Activated T-helper 17 cell treated with anti-CD3 and anti-CD28 coated beads, Interleukin-2, amount 50 U/mL, for 72 hours (primary cell): ENCODE measurements at places on chromosomes 2 and 18. TPM values are rescaled to one million over a fixed set of nuclear protein-coding genes. Genes with fewer than 3 reads are reported as not detected.

DNA sequence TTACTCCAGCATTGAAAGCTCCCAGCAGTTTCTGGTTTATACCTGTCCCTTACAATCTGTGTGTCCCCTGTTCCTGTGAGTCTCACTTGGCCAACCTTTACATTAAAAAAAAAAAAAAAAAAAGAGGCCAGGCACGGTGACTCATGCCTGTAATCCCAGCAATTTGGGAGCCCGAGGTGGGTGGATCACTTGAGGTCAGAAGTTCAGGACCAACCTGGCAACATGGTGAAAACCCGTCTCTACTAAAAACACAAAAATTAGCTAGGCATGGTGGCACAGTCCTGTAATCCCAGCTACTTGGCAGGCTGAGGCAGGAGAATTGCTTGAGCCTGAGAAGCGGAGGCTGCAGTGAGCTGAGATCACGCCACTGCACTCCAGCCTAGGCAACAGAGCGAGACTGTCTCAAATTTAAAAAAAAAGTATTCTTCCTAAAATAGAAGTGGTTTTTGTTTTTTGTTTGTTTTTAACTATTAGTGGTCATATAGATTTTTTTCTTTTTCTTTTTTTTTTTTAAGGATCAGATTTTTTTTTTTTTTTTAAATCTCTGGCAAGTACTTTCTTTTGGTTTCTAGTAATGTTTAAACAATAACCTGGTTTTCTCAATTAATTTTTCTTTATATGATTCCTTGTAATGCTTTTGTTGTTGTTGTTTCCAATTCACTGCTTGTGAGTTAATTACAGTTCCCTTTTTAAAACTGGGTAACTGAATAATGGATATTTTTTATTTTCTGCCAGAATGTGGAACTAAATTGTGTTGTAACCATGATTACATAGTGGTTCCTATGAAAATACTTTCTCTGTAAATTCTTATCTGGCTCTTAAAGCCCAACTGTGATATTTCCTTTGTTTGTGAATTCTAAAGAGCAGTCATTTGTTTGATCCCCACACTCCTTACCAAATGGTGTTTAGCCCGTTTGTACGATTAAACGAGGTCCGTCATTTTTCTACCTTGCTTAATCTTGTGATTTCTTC, 116.8 kb downstream of the CTAGE1 start:
- no peak for ATAC-seq

DNA sequence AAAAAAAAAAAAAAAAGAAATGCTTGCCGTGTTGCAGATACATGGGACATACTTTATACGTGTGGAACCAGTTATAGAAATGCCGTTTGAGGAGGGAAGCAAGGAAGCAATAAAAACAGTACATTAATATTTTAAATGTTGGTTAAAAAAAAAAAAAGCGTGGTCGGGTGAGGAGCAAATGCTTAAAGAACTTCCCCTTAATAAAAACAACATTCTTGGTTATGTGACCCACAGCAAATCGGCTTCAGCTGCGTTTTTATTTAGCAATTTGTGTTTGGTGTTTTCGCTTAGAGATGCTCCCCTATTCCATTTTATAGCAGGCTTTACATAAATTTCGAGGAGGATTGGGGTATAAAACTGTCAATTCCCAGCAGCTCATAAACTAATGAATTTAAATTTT, 223.6 kb downstream of the LRRTM1 start:
- ATAC-seq = no peak

GRCh38 chr2:37654932-37655841, 16.3 kb downstream of the CDC42EP3 start:
- peak; percentile 57 for ATAC-seq

- no peak for ATAC-seq
Measured at GRCh38 chr18:61605376-61606067, 272.3 kb downstream of the CDH20 start.

GRCh38 chr2:126038861-126039260, 617.1 kb upstream of the GYPC start:
- ATAC-seq = no peak

GRCh38 chr2:215466097-215466909, 30.4 kb upstream of the FN1 start:
- ATAC-seq = no peak

GRCh38 chr2:28129955-28130695, 239.6 kb downstream of the BABAM2 start:
- ATAC-seq = peak; percentile 29

- ATAC-seq = peak; percentile 11
Measured at GRCh38 chr2:220930271-220931076, 641.6 kb downstream of the EPHA4 start.

TACR1 gene
- total RNA-seq = not detected

SAP130 gene
- total RNA-seq = 28.5 TPM

EIF2B4 gene
- 34.7 TPM for total RNA-seq
